ENCODE measurements at places on chromosomes 13 and 19.

DNA sequence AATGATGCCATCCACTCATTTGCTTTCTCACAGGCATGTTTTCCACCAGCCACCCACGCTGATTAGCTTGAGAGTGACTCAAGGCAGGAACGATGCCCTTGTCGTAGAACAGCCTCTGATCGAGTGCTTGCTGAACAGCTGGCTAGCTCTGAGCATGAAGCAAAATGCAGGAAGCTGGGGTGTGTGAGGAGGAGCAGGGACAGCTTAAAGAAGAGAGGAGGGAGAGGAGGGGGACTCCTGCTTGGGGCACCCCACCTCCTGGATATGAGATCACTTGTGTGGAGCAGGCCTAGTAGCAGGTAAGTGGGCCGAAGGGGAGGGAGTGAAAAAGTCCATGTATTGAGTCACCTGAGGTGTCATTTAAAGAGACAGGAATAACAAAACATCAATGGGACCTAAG lies 48.8 kb downstream of the IRS2 start:
- peak; percentile 8 for DNase-seq

DNA sequence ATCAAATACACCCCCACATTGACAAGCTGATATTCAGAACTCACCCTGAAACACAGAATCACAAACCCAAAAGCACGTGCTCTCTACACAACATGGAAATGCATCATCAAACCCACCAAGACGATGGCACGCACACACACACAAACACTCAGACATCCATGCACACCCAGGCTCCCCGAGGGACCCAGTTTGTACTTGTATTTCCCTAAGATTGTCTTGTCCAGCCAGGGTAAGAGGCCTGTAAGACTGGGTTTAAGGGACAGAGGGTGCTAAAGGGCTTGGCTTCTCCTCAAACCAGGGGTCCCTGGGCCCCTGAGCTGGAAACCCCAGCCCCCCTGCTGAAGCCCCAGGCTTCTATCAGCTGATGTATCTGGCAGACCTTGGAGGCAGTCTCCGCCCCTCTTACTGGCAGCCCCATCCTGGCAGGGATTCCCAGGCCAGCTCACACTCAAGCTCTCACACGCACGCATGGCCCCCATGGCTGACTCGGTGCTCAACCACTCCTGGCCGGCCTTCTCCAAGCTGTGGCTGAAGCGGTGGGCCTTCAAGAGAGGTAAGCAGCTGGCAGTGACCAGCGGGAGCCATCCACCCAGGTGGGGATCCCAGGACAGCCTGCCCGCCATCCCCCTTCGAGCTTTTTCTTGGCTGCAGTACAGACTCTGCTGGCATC lies 6.5 kb downstream of the ARHGEF18 start:
- DNase-seq = no peak

DNA sequence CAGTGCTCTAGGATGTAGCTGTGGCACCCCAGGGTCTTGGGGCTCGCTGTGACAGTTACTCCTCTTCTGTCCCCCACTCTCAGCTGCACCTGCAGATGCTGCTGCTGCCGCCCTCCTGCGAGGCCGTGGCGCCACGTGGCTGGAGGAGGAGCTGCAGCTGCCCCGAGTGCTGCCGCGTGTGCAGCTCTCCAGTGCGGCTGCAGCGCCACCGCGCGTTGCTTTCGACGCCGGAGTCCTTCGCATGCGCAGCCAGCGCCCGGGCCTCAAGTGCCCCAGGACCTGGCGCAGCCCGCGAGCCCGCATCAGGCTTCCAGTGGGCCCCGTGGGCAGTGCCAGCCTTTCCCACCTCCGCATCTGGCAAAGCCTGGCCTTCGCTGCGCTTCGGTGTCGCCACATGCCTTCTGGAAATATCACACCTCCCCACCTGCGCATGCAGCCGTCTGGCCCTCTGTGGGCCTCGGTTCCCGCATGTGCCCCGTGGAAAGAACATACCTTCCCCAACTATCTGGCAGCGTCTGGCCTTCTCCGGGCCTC lies 692 bp upstream of the ZNF580 start:
- DNase-seq = peak; percentile 62

DNA sequence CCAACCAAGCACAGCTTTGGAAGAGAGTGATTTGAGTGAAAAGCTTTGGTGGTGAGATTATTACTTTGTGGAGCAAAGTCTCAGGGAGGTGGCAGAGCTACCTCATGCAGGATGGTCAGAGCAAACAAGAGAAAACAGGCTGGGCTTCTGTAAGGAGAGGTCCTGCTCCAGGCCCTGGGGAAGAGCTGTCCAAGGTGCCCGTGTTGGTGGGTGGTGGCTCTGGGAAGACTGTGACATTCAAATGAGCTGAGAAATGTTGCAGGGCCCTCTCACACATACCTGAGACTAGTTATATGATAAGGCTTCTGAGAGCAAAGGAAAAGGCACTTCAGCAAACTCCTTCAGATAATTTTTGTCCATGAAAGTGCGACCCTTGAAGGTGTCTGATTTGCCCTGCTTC lies 205.5 kb upstream of the SOX21 start:
- DNase-seq = no peak

- DNase-seq = no peak
Measured at GRCh38 chr13:46560778-46561177, 7.8 kb downstream of the LRCH1 start.

DNA sequence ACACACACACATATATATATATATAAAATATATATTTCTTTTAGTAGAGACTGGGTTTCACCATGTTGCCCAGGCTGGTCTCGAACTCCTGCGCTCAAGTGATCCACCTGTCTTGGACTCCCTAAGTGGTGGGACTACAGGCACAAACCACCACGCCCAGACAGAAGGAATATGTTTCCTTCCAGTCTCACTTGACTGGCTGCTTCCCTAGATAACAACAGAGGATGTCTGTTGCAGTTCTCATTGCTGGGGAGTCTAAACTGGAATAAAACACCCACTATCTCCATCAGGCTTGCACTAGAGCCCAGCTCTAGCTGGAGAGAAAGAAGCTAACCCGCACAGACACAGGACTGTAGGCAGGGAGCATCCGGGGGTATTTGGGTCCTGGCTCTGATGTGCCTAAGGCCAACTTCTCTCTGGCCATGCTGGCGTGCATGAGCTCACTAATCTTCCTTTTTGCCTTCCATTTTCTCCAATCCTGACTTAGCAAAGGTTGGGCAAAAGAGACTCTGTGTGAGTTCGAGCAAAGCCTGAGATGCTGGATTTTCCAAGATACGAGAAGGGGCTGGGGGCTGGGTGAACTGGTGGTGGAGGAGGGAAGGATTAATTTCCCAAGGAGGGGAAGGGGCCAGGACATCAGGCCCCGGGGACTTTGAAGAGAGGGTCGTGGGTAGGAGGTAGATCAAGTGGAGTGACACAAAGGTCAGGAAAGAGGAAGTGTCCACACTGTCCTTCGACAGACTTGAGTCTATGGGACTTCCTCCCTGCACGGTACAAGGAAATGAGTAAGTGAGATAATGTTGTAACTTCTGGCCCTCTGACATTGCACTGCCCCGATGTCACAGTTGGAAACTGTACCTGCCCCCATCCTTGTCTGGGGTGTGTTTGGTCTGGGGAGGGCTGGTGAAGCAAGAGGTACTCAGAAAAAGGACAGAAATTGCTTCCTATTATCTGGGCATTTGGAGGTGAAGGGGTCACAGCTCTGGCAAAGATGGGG lies 22.5 kb upstream of the ALOX5AP start:
- DNase-seq = no peak

DNA sequence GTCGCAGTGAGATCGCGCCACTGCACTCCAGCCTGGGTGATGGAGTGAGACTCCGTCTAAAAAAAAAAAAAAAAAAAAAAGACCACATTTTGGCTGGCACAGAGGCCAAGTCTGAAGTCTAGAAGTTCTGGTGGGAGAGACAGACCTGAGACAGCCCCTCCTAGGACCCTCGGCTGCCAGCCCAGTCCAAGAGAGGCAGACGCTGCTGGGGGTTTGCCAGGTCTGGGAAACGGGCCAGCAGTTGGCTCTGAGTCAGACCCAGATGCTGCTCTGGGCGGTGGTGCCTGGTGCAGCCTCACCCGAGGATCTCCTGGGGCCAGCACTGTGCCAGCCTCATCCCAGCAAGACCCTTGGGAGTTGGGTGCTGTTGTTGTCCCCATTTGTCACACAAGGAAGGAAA lies 5.8 kb downstream of the FCHO1 start:
- DNase-seq = no peak

DNA sequence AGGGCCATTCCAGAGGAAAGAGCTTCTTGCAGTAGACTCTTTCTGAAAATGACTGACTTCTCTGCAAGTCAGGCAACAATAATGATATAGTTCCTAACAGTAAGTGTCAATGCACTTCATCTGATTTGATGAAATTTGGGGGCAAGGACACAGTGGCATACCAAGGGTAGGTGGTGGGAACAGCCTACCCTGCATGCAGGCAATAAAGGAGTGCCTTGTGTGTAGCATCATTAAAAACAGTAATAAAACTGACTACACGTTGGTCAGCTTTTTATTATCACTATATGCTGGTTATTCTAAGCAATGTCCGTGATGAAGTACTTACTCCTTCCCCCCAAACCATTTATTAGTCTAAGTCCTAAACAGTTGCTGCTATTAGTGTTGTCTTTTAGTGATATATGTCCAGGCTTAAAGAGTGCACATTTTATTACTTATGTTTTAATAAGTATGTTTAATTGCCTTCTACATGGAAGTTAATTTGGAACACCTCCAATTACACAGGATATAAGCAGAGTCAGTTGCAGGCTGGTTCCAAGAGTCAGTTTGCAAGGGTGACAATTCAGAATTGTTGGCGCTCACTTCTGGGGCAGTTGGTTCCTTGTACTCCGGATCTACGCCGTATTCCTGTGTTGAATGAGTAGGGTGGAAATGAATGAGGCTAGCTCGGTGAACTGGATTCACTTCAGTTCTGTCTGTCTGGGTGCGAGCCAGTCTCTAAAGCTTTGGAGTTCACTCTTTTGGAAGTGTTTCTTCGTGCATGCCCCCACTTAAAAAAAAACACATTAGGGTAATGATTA lies 84.0 kb downstream of the RGCC start:
- no peak for DNase-seq

- peak; percentile 36 for DNase-seq
Measured at GRCh38 chr13:98576200-98576945, 534 bp downstream of the STK24 start.

DNA sequence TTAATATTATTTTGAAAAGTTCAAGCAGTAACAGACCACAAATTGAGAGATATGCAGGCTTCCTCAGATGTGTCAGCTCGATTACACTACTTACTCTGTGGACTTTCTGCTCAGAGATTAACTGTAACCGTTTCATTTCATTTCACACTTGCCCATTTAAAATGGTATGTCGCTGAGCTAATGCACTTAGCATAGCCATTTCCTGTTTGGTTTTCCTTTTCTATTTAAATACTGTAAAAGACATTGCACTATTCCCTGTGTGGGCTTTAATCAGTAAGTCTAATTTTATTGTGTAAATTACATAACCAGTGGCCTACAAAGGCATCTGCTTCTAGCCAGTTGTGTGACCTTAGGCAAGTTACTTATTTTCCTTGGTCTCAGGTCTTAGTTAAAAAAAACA lies 237.6 kb downstream of the LACC1 start:
- DNase-seq = no peak

- DNase-seq = no peak
Measured at GRCh38 chr13:95614641-95615245, 29.8 kb downstream of the DZIP1 start.

- DNase-seq = no peak
Measured at GRCh38 chr13:107365466-107366215, 797.7 kb upstream of the ARGLU1 start.

GRCh38 chr13:79450110-79450509 lies 30.8 kb upstream of the NDFIP2 start:
- DNase-seq = peak; percentile 20

DNA sequence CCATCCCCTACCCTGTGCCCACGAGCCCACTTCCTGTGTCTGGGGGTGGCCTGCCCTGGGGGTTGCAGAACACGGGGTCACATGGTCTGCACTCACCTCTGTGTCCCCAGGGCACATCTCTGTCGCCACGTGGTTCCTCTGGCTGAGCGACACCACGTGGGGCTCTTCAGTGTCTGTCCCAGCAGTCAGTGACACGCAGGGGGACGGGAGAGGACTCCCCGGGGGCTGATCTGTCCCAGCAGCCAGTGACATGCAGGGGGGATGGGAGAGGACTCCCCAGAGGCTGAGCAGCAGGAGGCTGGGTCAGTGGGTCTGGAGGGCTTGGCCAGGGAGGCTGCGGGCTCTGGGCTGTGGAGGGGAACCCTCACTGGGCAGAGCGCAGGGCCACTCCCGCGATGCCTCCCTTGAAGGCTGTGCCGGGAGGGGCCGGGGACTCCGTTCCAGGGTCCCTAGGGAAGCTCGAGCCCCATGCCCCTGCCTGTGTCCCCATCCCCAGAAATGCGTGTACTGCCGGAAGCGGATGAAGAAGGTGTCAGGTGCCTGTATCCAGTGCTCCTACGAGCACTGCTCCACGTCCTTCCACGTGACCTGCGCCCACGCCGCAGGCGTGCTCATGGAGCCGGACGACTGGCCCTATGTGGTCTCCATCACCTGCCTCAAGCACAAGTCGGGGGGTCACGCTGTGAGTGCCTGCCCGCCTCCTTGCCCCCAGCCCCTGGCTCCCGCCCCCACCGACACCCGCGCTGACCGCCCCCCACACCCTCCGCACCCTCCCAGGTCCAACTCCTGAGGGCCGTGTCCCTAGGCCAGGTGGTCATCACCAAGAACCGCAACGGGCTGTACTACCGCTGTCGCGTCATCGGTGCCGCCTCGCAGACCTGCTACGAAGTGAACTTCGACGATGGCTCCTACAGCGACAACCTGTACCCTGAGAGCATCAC lies 174.8 kb downstream of the KDM4B start:
- no peak for DNase-seq

- no peak for DNase-seq
Measured at GRCh38 chr13:36421447-36421846, 10.8 kb upstream of the CCNA1 start.

- DNase-seq = no peak
Measured at GRCh38 chr13:86000546-86000945, 201.3 kb upstream of the SLITRK6 start.

GRCh38 chr13:99792079-99792921 lies 179.3 kb downstream of the ZIC5 start:
- no peak for DNase-seq

GRCh38 chr19:51367255-51367564 lies 1.0 kb upstream of the ETFB start:
- peak; percentile 33 for DNase-seq
